ENCODE measurements at places on chromosomes 11 and 22.
A peak's percentile ranks its signal among the peaks of the same experiment; 100 is the strongest.

DNA sequence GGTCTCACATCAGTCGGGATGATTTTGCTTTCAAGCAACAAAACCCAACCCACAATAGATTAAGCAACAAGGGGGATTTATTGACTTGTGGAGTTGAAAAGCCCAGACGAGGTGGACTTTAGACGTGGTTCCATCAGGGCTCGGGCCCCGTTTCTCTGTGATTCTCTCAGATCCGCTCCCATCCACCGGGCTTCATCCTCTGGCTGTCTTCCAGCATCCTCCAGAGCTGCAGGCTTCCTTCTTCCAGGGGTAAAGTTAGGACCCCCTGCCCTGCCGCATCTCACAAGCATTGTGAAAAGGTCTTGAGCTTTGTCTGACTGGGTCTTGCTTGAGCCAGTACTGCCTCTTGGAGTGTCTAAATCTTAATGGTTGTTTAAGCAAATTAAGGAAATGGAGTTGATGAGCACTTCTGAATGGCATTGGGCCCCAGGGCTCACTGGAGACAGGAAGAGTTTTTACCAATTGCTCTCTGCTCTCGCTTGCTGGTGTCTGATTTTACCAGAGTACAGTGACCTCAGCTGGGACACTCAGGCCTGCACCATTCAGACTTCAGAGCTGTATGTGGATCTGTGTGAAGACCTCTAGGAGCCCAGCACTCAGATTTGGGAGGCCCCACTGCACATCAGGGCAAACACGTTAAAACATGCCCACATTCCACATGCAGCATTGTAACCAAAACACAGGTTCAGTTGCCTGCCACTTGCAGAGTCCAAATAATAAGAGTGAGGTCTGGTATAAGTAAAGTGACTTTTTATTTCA, 13.5 kb upstream of the FTH1 start:
- DNase-seq: no peak

DNA sequence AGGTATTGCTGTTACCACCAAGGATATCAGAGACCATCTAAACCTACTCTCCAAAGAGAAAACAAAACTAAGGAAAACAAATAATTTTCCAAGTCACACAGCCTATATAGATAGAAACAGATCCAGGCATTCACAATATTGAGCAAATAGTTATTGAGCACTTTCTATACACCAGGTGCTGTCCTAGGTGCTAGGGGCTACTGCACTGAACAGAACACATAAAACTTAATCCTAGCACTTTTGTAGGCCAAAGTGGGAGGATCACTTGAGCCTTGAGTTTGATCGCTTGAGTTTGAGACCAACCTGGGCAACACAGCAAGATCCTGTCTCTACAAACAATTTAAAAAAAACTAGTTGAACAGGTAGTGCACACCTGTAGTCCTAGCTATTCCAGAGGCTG, 44.6 kb downstream of the SERGEF start:
- no peak for DNase-seq

- peak; percentile 60 for DNase-seq
These were observed 32.4 kb upstream of the NAV2 start for GRCh38 chr11:19679952-19680828.

- peak; percentile 75 for DNase-seq
These were observed 34.7 kb downstream of the PISD start for GRCh38 chr22:31627223-31627731.

- no peak for DNase-seq
These were observed 76.2 kb downstream of the SLC1A2 start for GRCh38 chr11:35343033-35343598.

- peak; percentile 10 for DNase-seq
These were observed 47.2 kb upstream of the CEP295 start for GRCh38 chr11:93614173-93614722.

DNA sequence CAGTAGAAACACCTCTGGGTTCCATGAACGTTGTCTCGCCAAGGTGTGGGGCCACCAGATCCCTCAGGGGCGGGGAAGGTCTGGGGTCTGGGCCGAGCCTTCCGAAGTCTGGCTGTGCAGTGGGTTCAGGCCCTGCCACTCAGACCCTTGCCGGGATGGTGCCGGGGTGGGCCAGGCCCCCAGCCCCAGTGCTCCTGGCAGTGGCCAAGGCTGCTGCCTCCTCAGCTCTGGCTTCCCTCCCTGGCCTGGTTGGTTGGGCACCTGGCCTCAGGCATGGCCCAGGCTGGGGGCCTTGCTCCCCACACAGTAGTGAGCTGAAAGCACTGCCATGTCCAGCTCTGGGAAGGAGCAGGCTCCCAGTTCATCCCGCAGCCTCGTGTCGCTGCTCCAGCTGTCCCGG, 48.2 kb upstream of the PPARA start:
- DNase-seq: no peak

- no peak for DNase-seq
These were observed 57.5 kb upstream of the RBFOX2 start for GRCh38 chr22:36086170-36086490.

DNA sequence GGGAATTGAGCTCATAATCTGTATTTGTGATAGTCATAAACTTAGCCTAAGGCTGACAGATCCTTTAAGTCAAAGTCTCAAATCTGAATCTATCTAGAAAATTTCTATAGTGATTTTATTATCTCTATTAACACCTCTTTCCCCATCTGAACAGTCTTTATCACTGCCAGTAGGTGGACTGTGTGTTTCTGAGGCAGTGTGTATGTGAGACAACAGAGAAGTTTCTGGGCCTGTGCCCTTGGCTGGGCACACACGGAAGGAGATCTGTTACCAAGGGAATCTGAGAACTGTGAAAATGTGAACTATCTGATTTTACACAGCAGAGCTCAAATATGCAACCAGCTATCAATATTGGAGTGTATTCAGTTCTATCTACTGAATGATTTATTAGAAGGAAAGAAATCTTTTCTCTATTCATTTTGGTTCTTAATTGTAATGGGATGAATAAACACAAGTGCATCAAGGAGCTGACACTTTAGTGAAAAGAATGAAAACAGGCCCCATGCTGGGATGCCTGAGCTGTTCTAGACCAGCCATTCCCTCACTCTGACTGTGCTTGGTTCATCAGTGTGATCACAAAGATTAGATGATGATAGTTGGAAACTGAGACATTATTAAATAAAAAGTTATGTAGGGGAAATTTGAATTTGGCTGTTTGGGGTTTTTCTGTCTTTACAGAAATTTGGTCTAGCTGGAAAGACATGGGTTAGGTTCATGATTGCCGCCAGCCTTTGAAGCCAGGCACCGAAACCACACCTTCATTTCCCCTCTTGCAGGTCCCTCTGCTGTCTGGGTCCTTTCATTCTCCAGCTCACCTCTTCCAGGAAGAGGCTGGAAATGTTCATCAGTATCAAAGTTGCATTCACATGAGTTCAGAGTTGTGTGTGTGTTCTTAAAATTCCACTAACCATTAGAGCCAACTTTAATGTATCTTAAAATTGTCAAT, 68.1 kb downstream of the LIF start:
- DNase-seq: no peak

- no peak for DNase-seq
These were observed 45.7 kb upstream of the SHANK2 start for GRCh38 chr11:71298016-71298550.

DNA sequence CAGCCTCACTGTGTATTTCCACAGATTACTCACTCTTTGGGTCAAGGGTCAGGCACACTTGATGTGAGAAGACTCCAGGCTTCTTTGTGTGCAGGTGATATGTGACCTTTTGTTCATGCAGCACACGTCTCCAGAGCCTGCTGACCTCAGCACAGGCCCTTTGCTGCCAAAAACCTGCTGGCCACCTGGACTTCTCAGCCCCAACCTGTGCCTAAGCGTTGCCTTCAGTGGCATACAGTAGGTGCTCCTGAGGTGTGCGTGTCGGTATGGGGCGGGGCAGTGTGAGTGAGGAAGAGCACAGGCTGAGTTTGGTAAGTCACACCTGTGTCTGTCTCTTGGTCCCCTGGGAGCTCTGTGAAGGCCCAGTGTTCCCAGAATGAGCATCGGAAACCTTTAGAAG, 58.1 kb downstream of the WNT11 start:
- DNase-seq: no peak

- no peak for DNase-seq
These were observed 9.9 kb downstream of the RAB36 start for GRCh38 chr22:23155143-23155542.

DNA sequence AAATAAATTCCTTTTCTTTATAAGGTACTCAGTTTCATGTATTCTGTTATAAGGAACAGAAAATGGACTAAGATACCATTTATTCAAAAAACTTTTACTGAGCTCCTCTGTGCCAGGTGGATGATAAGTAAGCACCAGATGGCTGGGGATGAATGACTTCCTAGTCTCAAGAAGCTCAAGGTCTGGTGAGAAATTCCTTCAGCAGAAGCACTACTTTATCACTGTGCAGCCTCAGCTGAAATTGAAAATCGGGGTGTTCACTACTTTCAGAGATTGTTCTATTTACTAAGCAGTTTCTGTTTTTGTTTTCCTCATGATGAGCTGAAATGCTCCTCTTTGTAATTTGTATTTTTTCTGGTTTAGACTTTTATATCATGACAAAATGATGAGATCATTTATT, 7.8 kb downstream of the LDHAL6A start:
- DNase-seq: no peak

DNA sequence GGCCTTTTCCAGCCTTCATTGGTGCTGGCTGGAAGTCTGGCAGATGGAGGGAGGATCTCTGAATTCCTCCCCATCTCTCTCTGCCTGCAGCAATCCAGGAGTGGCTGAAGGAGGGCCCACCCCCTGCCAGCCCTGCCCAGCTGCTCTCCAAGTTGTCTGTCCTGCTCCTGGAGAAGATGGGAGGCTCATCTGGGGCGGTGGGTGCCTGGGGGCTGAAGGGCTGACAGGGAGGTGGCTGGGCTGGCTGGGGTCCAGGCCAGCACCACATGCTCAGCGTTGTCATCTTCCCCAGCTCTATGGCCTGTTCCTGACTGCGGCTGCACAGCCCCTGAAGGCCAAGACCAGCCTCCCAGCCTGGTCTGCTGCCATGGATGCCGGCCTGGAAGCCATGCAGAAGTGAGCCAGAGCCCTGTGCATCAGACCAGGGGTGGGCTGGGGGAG, 12.2 kb downstream of the TKFC start:
- DNase-seq: peak; percentile 92

GRCh38 chr11:82730754-82731153, 2.9 kb downstream of the FAM181B start:
- DNase-seq: no peak

- DNase-seq: no peak
These were observed 208.2 kb upstream of the ZC3H12C start for GRCh38 chr11:109885006-109885405.

DNA sequence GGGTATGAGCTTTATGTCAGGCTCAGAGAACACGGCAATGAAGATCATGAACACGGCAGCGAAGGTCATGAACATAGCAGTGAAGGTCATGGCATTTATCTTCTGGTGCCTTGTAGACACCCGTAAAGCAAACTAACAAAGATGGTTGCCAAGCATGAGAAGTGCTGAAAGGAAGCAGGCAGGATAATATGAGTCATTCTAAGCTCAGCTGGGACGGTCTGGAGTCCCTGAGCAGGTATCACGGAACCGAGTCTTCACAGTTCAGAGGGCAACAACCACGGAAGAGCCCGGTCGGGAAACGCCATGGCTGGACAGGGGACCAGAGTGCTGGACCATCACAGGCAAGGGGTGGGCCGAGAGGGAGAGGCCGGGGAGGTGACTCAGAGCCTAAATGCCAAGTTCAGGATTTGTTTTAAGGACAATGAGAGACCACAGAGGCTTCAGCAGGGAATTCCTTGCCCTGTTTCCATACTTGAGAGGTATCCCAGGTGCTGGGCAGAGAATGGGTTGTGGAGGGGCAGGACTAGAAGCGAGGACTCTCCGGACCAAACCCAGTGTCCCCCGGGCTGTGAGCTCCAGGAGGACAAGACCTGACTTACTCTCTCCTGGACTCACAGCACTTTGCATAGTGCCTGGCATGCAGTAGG, 13.1 kb upstream of the MS4A10 start:
- DNase-seq: no peak

DNA sequence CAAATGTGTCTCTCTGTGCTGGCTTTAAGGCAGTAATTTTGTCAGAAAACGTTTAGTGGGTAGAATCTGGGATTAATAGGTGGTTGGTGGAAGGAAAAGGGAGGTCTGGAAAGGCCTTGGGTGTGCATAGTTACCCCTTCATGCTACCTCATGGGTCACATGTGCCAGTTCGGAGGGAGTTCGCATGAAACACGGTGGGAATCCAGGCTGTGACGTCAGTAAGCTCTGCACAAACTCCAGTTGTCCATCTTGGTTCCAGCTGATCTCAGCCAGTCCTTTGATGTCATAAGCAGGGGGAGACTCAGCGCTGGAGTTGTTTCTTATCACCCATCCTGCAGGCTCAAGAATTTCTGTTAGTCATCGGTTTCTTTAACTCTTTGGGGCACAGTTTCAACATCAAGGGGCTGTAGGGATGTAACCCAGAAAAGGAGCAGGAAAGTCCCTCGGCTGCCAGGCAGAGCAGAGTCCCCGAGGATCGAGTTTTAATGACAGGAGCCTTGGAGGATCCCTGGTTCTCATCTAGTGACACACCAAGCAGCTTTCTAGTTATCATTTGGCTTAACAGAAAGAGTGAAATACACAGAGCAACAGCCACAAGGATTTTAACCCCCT, 28.9 kb downstream of the MOV10L1 start:
- no peak for DNase-seq

DNA sequence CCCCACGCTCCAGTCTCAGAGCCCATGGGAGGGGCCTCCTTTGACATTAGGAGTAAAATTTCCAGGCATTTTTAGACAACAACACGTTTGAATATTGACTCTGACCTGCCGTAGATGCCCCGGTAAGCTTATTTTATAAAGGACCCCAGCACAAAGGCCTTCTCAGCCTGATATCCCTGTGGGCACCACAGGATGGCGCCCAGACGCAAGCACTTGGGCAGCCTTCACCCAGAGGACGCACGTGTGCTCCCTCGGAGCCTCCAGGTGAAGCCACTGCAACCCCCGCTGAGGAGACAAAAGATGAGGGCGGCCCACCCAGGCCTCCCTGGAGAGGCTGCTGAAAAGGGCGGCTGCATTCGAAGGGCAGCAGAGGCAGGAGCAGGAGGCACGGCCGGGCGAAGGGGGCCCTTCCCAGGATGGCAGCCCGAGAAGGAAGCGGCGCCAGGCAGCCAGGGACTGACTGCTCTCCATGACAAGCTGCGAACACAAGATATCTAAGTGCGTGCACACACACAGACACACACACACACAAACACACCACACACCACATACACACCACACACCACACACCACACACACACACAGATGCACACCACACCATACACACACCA, 15.2 kb upstream of the TH start:
- DNase-seq: peak; percentile 80

DNA sequence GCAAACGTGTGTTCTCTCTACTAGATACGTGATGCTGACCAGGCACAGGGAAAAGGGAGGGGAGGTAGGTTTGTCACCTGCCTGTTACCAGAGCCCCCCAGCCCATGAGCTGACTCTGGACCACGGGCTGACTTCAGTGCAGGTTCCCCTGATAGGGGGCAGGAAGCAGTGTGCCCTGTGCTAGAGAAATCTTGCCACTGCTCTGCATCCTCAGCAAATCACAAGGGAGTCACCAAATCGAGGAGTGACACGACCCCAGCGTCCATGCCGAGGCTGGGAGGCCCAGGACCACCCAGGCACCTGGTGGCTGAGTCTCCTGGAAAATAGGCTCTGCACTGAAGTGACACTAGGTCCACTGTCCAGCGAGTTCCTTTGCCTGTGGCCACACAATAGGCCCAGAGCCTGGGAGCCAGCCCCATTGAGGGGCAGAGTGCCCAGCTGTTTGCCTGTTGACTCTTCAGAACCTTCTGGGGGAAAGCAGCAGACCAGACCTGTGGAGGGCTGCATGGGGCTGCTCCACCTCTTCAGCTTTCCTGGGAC, 99.3 kb downstream of the CTTN start:
- DNase-seq: no peak

GRCh38 chr11:45743556-45744468, 61.1 kb upstream of the SLC35C1 start:
- no peak for DNase-seq

GRCh38 chr11:62491571-62492329, 54.9 kb downstream of the AHNAK start:
- no peak for DNase-seq
